ENCODE measurements at places on chromosomes 1 and 21. TPM values are rescaled to one million over a fixed set of nuclear protein-coding genes. Genes with fewer than 3 reads are reported as not detected.

The LRRC38 gene
- 0.53 TPM for total RNA-seq

The LENEP gene
- not detected for total RNA-seq

The KRTCAP2 gene
- 53.0 TPM for total RNA-seq

The S100A7 gene
- not detected for total RNA-seq

The C1orf50 gene
- total RNA-seq: 5.1 TPM

The AMY1B gene
- total RNA-seq: not detected

The TLCD4 gene
- 28.1 TPM for total RNA-seq

The DMBX1 gene
- total RNA-seq: not detected

The CCDC27 gene
- total RNA-seq: not detected

The S100A4 gene
- 113 TPM for total RNA-seq

The CFHR2 gene
- total RNA-seq: not detected

The FNDC10 gene
- 0.58 TPM for total RNA-seq

The ANKRD34A gene
- 0.21 TPM for total RNA-seq

The TMOD4 gene
- total RNA-seq: 2.3 TPM

The ORC1 gene
- 2.7 TPM for total RNA-seq

The CDA gene
- 0.53 TPM for total RNA-seq

The OR2L13 gene
- not detected for total RNA-seq

The HTR6 gene
- total RNA-seq: not detected

The SUMO3 gene
- total RNA-seq: 33.7 TPM

The HNRNPR gene
- total RNA-seq: 181 TPM

The ACTN2 gene
- 14.2 TPM for total RNA-seq

The HSD3B2 gene
- not detected for total RNA-seq

The LYPD8 gene
- not detected for total RNA-seq

The SLC30A2 gene
- total RNA-seq: 1.7 TPM

The ZNHIT6 gene
- 30.3 TPM for total RNA-seq

The MRTO4 gene
- 13.5 TPM for total RNA-seq

The HSPA6 gene
- total RNA-seq: 1.2 TPM

The SRSF10 gene
- 155 TPM for total RNA-seq

The OR2G6 gene
- not detected for total RNA-seq

The ANKRD45 gene
- total RNA-seq: 0.63 TPM

The ATP1A2 gene
- 13.2 TPM for total RNA-seq

The OR14C36 gene
- total RNA-seq: not detected

The MRPL37 gene
- 18.8 TPM for total RNA-seq

The FASLG gene
- total RNA-seq: 0.26 TPM

The NTRK1 gene
- 0.37 TPM for total RNA-seq

The NPHS2 gene
- not detected for total RNA-seq

The WNT3A gene
- not detected for total RNA-seq

The RXFP4 gene
- not detected for total RNA-seq

The IRF2BP2 gene
- 137 TPM for total RNA-seq

The KLHDC9 gene
- total RNA-seq: 1.3 TPM

The HES5 gene
- total RNA-seq: 2.5 TPM

The CFAP45 gene
- total RNA-seq: 0.48 TPM

The OSCP1 gene
- 12.4 TPM for total RNA-seq

The RORC gene
- 1.6 TPM for total RNA-seq

The USH2A gene
- total RNA-seq: 0.16 TPM

The UBR4 gene
- 118 TPM for total RNA-seq

The TMEM269 gene
- total RNA-seq: not detected

The MTARC2 gene
- total RNA-seq: 31.0 TPM

The TEX38 gene
- not detected for total RNA-seq

The ADGRL2 gene
- 185 TPM for total RNA-seq

The WDR77 gene
- 21.8 TPM for total RNA-seq
